ENCODE measurements at places on chromosomes 5 and 9.

- DNase-seq, result no peak
Measured at GRCh38 chr9:97577051-97577450, 56.1 kb downstream of the TSTD2 start.

DNA sequence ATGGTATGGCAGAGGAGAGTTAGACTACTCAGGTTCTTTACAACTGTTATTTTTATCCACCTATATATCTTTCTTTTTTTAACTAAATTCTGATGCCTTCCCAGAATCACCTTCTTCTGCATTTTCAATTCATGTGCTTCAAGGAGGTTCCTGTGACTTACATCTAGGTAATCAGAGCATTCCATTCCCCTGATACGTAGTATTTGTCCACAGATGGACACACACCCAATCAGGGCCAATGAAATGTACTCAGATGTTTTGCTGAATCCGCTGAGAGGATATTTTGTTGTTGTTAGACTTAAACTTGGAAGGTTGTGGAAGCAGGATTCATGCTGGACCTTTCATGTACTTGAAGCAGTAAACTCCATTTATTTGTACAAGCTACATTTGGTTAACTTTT, 159.4 kb upstream of the FER start:
- DNase-seq, result no peak

- no peak for DNase-seq
Measured at GRCh38 chr9:137913771-137914767, 36.5 kb downstream of the CACNA1B start.

GRCh38 chr9:129887334-129888292, 52.4 kb downstream of the USP20 start:
- no peak for DNase-seq

- DNase-seq, result peak; percentile 76
Measured at GRCh38 chr9:38160613-38161215, 91.7 kb upstream of the SHB start.

GRCh38 chr5:148922606-148923005, 96.2 kb downstream of the ADRB2 start:
- DNase-seq, result no peak

GRCh38 chr5:99122976-99123375, 194.2 kb upstream of the CHD1 start:
- DNase-seq, result no peak

DNA sequence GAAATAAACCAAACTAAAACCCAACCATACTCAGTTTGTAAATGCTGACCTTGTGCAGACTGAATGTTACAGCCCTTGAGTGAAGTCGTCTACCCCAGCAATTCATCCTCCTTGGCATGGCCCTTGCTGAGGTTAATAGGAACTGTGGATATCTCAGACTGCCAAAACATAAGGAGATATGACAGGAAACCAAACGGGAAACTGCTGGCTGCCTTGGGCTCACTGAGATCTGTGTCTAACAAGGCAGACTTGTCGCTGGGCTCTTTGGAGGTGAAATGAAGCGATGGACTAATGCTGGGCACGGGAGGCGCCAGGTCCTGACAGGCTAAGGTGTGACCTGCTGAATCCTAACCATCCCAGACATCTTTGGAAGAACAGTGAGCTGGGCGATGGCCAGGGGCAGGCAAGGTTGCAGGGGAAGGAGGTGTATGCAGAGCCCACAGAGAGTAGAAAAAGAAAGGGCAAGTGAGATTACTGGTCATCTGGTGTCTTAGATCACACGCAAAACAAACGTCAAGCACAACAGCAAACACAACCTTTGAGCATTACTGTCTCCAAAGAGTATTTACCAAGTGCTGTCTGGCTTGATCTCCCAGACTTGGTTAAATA, 44.6 kb upstream of the ALDH1A1 start:
- no peak for DNase-seq

GRCh38 chr5:119168401-119168800, 97.5 kb downstream of the DMXL1 start:
- DNase-seq, result no peak

GRCh38 chr9:106350777-106351176, 512.2 kb upstream of the ZNF462 start:
- DNase-seq, result no peak

- DNase-seq, result no peak
Measured at GRCh38 chr5:4023753-4024335, 428.2 kb downstream of the IRX1 start.

DNA sequence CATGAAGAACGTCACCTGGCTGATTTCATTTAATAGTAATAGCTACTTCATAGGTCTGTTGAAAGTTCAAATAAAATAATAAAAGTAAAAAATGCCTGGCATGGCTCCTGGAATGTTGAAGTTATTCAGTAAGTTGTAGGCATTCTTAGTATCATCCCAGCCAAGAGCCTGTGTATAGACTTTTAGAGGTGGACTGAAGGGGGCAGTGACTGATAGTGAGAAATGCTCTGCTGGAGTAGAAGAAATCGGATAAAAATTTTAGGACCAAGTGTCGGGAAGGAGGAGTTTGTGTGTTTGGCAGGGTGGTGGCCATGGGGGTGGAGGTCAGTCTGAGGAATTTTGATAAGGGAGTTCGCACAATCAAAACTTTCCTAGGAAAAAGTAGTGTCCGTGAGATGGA, 3.6 kb downstream of the ZFP2 start:
- DNase-seq, result no peak

DNA sequence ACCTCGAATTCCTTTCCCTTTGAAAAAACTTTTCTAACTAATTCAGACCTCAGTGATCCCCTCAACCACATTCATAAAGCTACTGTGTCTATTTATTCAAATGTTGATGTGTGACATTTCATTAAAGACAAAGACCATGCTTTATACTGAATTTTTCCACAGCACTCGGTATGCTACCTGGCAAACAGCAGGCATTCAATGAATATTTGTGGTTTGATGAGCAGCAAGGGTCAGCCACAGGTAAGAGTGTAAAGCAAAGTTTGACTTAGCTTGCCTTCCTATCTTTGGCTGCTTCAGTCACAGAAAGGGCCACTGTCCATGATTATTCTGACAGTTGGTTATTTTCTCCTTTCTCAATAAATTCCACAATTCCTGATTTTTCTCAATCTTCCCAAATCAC, 5.1 kb upstream of the CDC42SE2 start:
- no peak for DNase-seq

DNA sequence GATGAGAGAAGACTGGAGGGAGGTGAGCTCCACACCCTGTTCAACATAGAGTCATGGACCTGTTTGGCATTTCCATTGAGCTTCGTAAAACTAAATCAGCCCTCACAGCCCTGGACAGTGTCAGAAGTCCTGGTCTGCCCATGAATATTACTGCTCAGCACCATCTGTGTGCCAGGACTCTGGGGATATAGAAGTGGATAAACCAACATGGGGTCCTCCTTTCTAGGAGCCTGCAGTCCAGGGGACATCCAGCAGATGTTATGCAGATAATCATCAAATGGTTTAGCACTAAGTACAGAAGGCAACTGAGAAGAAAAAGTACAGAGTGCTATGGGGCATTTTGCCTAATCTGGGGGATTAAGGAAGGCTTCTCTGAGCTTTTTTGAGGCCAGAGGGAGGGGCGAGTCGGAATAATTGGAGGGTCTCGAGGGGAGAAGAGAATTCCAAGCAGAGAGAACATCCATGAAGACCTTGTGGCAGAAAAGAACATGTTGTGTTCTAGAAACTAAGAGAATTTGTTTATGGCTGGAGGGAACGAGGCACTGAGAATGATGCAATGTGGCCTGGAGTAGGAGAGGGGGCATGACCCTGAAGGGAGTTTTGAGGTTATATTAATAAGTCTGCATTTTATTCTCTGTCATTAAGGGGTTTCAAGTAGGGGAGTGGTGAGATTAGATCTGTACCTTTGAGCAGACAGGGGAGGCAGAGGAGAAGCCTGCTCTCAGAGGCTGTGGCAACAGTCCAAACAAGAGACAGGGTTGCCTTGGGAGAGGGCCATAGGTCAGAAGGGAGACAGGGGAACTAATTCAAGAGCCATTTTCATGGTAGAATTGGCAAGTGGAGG, 63.5 kb upstream of the SLC2A8 start:
- DNase-seq, result no peak

DNA sequence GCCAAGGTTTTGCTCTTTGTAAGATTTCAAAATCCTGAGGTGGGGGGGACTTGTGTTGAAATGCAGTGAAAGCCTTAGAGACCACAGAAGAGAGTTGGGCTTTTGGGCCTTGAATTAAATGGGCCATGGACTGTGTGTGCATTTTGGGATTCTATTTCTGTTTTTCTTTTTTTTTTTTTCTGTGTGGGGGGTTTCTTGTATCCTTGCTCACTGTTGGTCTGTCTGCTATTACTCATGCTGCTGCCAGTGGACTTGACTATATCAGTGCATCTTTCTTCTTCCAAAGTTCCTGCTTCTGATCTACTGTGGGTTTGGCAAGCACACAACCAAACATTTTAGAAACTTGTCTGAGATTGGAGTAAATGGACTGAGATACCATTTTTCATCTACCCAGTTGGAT, 344.9 kb downstream of the ARL15 start:
- DNase-seq, result no peak

DNA sequence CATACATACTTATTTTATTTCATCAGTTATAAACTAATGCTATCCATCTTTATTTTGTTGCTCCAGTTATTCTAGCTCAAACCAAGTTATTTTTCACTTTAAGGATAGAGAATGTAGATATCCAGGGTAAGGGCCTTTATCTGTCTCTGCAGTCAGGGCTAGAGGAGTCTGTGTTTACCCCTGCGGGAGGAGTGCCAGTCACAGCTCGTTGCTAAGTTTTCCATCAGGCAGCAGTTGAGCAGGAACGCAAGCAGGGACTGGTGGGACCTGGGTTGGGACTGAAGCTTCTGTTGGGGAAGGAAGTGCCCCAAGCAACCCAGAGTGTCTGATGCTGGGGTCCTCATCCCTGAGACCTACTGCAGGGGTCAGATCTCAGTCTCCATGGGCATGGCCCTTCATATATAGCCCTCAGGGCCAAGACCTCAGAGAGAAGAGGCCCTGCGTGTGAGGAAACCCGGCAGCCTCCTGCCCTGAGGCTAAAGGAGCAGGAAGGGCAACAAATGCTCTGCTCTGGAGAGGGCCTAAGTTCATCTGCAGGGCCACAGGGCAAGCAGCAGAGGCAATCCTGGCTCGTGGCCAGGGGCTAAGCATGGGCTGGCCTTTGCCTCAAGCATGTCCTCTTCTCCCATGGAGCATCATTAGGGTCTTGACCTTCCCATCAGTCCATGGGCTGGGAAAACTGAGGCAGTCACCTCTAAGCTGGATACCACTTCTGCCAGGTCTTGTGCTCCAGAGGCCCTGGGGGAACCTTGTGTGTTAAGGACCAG, 6.6 kb downstream of the SLC22A4 start:
- no peak for DNase-seq

DNA sequence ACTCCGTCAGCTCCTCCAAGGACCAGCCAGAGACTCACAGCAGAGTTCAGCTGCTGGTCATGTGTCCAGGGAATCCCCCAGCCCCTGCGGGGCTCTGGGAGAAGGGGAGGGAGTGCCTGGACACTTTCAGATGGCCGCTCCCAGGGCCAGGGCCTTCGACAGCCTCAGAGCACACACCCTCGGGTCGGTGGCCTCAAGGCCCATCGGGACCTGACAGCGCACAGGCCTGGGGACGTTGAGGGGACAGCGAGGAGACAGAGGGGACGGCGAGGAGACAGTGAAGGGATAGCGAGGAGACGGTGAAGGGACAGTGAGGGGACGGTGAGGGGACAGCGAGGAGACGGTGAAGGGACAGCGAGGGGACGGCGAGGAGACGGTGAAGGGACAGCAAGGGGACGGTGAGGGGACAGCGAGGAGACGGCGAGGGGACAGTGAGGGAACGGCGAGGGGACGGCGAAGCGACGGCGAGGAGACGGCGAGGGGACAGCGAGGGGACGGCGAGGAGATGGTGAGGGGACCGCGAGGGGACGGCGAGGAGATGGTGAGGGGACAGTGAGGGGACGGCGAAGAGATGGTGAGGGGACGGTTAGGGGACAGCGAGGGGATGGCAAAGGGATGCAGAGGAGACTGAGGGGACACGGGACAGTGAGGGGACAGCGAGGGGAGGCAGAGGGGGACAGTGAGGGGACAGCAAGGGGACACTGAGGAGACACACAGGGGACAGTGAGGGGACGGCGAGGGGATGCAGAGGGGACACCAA, 47.3 kb downstream of the SLC12A7 start:
- no peak for DNase-seq

DNA sequence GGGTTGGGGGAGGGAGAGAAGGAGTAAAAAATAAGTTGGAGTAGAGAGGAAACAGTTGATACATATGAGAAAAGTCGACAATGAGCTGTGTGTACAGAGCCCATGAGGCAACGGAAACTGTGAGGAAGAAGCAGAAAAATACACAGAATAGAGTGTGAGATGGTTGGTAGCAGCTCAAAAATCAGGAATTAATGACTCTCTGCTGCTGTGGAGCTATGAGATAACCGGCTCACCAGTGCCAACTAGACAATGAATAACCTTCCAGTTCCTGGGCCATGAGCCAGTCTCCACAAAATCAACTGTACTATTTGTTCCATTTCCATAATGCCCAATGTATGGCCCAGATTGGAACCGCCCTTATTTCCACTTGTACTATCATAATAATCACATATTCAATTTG, 53.1 kb upstream of the NREP start:
- no peak for DNase-seq

GRCh38 chr5:160054047-160054446, 45.1 kb downstream of the TTC1 start:
- DNase-seq, result no peak

DNA sequence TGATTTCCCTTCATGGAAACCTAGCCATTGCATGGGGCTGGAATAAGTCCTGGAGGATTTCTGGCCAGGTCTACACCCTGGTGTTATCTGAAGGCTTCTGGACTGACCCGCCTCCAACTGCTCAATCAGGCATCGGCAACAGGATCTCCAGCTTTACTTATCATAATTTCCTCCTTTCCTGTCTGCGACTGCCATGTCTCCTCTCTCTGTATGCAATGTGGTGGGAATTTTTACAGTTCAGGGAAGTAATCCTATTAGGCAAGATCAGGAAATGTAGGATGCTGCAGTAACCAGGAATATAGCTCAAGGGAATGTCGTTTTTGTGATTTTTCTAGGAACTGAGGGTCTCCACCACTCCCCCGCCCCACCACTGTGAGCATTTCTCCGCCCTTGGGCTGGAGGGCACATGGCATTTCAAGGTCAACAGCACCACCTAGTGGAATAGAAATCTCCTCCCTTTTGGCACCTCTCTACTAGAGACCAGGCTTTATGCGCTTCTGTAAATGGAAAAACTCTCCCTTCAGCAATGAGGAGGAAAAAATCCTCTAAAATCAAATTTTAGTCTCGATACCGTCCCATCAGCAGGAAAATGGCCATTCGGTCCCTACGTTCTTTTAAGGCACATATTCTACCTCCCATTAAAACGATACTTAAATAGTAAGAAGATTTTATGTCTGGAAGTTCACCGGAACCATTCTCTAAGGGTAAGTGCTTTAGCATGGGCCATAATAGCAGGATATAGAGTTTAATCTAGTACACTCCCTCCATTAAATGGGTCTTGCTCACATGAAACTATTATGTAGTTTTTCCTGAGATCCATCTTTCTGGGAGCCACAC, 93.0 kb downstream of the YTHDC2 start:
- peak; percentile 35 for DNase-seq

DNA sequence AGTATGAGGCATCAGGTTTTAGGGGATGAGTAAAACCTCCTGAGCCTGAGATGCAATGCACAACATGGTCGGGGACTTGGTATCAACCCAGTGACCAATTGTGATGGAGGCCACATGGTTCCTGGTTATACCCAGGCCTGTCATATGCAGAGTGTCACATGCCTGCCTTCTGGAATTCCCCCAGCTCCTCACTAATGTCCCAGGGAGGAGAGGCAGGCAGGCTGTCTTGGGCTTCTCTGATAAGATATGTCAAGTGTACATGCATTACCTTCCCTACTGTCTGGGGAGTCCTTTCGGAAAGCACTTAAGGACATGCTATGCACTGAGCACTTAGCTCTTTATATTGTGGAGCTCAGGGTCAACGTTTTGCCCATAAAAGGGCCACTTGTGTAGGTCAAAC, 14.2 kb upstream of the PALM2AKAP2 start:
- DNase-seq, result no peak
